ENCODE measurements at places on chromosomes 5 and 9.

- H3K4me3 ChIP-seq = peak overlapping the region; percentile 8
- no peak overlapping the region for H3K27ac ChIP-seq
- peaks cover 72% of the 10 kb centered on the region for H3K27me3 ChIP-seq
- H3K4me1 ChIP-seq = peaks cover 6% of the 10 kb centered on the region
- peak; percentile 30 for DNase-seq
Measured at GRCh38 chr5:88889189-88890069, 6.4 kb upstream of the MEF2C start.

DNA sequence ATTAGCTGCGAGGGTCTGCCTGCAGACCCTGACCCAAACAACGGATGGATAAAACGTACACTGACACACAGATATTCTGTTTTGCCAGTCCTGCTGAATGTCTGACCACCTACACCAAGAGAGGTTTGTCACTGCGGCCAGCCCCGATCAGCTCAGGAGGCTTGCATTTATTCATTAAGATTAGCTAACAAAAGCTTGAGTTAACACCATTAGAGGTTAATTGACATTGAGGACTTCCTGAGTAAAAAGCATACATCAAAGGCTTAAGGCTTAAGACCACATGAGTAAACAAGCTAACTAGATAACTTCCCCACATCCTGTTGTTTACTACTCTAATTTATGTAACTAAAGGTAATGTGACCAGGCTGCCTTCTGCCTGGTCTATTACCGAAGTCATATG lies 198.1 kb upstream of the TRPC7 start:
- H3K4me1 ChIP-seq = peaks cover 4% of the 10 kb centered on the region
- H3K27me3 ChIP-seq = no peaks in the 10 kb centered on the region
- DNase-seq = no peak
- H3K27ac ChIP-seq = no peak overlapping the region
- H3K36me3 ChIP-seq = no peaks in the 10 kb centered on the region
- no peak overlapping the region for H3K4me3 ChIP-seq

GRCh38 chr5:5271786-5272321 lies 131.7 kb downstream of the ADAMTS16 start:
- no peak for DNase-seq
- no peak overlapping the region for H3K27ac ChIP-seq
- H3K4me1 ChIP-seq = no peaks in the 10 kb centered on the region
- no peak overlapping the region for H3K4me3 ChIP-seq
- H3K27me3 ChIP-seq = no peaks in the 10 kb centered on the region
- H3K36me3 ChIP-seq = no peaks in the 10 kb centered on the region

DNA sequence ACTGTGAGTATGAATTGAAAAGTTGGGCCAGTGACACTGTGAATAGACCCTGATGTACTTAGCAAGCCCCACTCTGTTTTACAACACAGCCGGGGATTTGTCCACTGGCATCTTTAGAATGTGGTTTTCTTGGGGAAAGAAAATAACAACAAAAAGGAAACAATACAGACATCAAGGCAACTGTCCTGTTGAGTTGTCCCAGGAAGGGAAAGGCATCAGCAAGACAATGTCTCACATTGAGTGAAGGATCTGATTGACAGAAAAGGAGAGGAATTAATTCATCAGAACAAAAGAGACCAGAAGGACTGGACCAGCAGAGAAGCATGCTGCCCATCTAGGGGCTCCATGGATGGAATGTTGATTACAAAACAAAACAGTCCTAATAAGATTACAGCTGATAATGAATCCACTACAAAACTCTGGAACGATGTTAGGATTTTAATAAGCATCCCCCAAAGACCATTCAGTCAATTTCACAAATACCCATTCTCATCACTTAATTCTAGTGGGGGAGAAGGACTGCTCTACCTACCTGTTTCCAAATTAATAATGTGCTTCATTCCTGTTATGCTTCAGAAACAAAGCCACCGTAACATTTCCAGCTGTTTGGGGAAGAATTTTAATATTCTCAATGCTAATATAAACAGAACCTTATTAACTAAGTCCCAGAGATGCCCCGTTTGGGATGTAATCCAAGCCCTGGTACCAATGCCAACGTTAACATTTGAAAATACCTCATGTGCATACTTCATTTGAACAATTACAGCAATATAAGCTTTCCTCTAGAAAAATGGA lies 298.0 kb downstream of the SPOCK1 start:
- H3K36me3 ChIP-seq = no peaks in the 10 kb centered on the region
- H3K4me1 ChIP-seq = no peaks in the 10 kb centered on the region
- H3K27me3 ChIP-seq = peaks cover 7% of the 10 kb centered on the region
- DNase-seq = no peak
- no peak overlapping the region for H3K27ac ChIP-seq

GRCh38 chr9:81861644-81862043 lies 66.6 kb upstream of the SPATA31D4 start:
- no peak for DNase-seq
- H3K27ac ChIP-seq = no peak overlapping the region
- H3K4me3 ChIP-seq = no peak overlapping the region
- no peaks in the 10 kb centered on the region for H3K27me3 ChIP-seq
- no peaks in the 10 kb centered on the region for H3K4me1 ChIP-seq
